ENCODE measurements at places on chromosomes 6 and 20.

DNA sequence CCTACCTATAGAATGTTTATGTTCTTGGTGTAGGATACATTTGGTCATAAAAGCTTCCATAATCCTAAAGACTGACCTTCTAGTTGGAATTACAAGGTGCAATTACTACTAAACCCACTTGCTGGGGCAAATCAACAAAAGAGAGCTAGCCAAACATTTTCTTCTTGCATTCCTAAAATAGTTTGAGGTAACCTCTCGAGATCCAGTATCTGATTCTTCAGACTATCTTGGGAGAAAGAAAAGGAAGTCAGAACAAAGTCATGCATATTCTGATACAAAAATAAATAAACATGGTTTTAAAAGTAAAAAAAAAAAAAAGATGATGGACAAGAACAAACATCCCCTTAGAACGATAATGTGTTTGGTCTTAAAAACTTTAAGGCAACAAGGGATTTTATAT lies 294.2 kb upstream of the RSPO3 start:
- DNase-seq: no peak

DNA sequence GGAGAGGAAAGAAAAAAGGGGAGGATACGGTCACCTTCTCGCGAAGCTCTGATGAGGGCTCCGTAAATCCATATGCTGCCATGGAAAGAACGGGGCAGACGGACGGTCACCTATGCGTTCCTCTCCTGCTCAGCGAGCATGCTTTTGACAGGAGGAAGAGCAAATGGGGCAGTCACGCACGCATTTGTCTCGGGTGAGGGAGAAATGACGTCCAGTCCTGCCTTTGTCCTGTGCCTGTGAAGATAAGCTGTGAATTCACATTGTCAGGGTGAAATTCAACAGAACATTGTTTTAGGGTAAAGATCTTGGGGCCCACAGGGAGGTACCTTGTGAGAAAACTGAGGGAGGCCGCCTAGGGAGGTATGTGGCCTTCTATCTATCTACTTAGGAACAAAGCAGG lies 83.8 kb downstream of the IRF4 start:
- no peak for DNase-seq

DNA sequence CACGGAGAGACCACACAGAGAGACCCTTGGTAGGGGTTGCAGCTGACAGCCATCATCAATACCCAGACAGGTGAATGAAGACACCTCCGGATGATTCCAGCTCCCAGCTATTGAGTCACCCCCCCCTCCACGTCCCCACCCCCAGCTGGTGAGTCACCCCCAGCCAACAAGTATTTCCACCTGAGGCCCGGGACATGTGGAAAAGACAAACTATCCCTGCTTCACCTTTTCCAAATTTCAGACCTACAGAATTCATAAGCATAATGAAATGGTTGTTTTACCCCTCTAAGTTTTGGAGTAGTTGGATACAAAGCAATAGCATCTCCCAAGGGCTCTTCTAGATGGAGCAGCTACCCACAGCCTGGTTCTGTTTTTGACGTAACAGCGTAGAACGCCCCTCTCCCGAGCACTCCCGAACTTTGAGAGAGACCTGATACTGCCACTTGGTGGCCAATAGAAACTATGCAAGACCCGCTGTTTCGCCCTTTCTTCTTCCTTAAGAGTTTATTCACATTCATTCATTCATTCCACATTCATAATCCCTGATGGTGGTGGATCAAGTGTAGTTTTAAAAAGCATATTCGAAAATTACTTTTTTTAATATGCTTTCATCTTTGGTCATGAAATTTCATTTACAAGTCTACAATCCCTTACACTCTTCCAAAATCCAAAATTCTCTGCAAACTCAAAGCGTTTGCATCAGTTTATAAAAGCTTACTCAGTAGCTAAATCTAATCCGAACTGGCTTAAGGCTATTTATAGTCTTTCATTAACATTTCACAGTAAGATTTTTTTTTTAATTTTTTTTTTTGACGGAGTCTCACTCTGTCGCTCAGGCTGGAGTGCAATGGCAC lies 15.1 kb upstream of the PPP1R16B start:
- DNase-seq: peak; percentile 79

DNA sequence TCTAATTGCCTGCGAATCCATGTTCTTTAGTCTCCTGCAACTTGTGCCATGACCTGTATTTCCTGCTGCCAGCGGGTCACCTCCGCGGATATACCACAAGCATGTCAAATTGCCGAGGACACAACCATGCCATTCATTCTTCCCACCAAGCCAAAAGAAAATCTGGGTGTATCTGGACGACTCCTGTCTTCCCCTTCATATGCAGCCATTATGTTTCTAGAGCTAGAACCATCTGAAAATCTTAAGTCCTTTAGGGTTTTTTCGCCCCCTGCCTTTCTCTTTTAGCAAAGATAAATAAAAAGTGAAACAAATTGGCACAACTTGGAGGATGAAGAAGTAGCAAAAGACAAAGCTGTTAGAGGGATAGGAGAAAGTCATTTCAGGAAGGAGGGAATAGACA lies 242.6 kb downstream of the ARID1B start:
- peak; percentile 29 for DNase-seq

DNA sequence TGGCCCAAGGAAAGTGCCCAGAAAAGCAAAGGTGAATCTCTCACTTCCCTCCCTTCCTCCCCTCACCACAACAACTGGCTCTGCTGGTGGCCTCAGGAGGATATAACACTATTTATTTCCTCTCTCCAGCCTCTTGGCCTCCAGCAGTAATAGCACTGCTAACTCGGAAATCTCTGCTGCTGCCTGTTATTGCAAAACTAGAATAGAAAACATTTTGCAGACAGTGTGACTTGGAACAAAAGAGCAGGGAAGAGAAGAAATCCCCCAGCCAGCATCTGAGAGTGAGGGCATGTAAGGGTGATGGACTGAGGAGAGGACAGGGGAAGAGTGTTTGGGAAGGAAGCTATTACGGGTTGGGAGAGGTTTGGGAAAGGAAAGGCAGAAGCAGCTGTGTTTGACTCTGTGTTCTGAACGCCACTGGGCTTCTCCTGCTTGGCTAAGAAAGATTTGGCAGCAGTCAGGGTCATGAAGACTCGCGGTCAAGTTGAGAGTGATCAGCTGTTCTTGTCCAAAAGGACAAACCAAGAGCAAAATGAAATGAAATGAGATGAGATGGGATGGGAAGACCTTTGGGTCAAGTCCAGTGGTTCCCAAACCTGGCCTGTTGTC lies 81.0 kb upstream of the SNX9 start:
- DNase-seq: no peak

- DNase-seq: no peak
Observed at GRCh38 chr20:24455081-24455480, 14.3 kb upstream of the SYNDIG1 start.

DNA sequence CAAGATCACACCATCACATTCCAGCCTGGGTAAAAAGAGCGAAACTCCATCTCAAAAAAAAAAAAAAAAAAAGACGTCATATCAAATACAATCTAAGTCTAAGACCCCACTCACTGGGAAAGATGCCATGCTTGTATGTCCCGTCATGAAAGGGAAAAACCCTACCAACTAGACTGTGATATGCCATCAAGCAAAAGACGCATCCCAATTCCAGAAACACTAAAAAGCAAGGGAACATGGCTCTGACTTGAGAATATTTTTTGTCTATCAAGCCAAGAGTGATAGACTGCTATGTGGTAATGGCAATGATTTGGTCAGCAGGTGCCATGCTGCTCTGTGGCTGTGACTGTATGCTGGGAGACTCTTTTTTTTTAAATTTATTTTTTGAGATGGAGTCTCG lies 23.0 kb downstream of the LAMA5 start:
- DNase-seq: no peak

- DNase-seq: no peak
Observed at GRCh38 chr6:147651249-147652063, 143.0 kb downstream of the SAMD5 start.

- no peak for DNase-seq
Observed at GRCh38 chr20:60808003-60808672, 443.9 kb upstream of the CDH4 start.

- DNase-seq: no peak
Observed at GRCh38 chr6:24490948-24491347, 1.6 kb upstream of the GPLD1 start.

GRCh38 chr6:158110986-158111385 lies 57.1 kb downstream of the SERAC1 start:
- DNase-seq: no peak

DNA sequence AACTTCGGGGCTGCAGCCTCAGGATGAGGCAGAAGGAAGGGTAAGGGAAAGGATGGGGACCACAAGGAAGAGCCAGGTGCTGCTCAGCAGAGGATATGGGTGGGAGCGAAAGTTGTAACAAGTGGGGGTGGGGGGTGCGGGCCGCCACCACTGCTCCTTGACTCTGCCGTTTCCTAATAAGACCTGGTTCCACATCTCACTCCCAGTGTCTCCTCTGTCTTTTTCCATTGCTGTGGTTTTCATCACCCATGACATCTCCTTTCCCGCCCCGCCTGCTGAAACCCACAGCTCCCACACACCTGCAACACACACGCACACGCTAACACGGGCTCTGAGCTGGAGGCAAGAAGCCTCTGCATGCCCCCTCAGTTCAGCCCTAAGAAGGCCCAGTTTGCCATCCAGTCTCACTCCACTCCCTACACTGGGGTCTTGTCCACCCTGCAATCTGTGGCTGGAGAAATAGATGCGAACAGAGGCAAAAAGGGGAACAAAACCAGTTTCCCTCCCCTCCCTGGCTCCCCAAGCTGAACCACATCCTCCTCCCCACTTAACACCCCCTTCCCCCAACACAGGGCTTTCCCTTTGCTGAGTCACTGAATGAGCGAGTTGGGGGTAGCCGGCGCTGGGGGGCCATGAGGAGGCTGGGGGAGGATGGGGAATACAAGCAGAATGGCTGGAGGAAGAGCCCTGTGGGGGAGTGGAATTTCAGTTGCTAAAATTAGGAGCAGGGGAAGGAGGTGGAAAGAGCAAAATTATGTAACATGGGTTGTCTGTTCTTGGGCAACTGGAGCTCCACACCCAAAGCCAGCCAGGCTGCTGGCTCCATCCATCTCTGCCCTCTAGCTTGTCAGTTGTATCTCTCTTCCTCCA lies 11.5 kb downstream of the NFKBIL1 start:
- DNase-seq: no peak

- DNase-seq: peak; percentile 61
Observed at GRCh38 chr6:52994031-52994838, 849 bp downstream of the GSTA4 start.

- peak; percentile 58 for DNase-seq
Observed at GRCh38 chr6:90584636-90585255, 2.1 kb downstream of the MAP3K7 start.

GRCh38 chr6:43766500-43766853 lies 3.5 kb upstream of the VEGFA start:
- DNase-seq: no peak

DNA sequence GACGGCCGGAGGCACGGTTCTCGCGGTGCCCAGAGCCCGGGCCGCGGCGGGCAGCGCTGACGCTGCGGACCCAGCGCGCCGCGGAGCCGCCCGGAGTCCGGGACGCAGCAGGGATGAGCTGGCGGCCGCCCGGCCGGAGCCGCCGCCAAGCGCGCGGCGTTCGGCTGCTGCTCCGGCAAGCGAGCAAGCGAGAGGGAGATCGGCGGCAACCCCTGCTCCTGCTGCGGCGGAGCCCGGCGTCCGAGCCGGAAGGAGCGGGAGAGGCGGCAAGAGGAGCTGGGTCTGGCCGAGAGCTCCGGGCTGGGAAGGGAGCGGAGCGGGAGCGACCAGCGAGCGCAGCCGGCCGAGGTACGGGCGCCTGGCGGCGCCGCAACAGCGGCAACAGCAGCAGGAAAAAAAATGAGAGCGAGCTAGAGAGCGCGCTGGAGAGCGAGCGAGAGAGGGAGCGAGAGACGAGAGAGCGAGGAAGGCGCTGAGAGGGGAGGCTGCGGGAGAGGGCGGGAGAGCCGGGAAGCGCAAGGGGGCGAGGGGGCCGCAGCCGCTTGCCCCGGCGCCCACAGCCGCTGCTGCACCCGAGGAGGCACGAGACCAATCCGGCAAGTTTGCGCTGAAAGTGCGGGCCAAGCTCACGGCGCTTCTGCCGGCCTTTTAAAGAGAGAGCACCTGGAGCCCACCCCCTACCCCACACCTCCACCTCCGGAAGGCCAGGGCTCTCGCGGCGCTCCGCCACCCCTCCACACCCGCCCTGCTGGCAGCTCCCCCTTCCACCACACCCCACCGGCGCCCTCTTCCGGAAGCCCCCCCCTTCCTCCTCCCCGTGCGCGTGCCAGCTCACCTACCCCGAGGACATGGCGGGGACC lies 496 bp downstream of the GRM4 start:
- no peak for DNase-seq

- DNase-seq: no peak
Observed at GRCh38 chr6:167306401-167306998, 15.4 kb downstream of the UNC93A start.

- no peak for DNase-seq
Observed at GRCh38 chr6:163192591-163192990, 221.9 kb upstream of the QKI start.

DNA sequence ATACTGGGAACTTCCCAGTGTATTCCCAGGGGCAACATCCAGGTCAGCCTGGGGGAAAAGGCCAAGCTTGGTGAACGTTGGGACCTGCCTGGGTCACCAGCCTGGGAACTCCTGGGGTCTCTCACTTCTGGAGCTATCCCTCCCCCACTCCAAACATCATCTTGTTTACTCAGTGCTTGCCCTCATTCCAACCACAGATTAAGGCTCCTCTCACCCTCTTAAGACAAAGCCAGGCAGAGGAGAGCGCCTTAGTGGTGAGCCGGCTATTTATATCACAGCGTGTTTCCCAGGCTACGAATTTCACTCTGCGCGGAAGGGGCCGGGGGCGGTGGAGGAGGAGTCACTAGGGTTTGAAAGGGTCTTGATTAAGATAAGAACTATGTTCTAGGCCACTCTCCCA lies 12.1 kb downstream of the PRPH2 start:
- DNase-seq: no peak

DNA sequence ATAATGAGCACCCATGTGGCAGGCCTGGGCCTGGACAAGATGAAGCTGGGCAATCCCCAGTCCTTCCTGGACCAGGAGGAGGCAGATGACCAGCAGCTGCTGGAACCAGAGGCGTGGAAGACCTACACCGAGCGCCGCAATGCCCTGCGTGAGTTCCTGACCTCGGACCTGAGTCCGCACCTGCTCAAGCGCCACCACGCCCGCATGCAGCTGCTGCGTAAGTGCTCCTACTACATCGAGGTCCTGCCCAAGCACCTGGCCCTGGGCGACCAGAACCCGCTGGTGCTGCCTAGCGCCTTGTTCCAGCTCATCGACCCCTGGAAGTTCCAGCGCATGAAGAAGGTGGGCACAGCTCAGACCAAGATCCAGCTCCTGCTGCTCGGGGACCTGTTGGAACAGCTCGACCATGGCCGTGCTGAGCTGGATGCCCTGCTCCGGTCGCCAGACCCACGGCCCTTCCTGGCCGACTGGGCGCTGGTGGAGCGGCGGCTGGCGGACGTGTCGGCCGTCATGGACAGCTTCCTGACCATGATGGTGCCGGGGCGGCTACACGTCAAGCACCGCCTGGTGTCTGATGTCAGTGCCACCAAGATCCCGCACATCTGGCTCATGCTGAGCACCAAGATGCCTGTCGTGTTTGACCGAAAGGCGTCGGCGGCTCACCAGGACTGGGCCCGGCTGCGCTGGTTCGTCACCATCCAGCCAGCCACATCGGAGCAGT lies 1.9 kb downstream of the FNDC11 start:
- no peak for DNase-seq

All from RKO (cell line).